Activated T-cell treated with anti-CD3 and anti-CD28 coated beads, Interleukin-2, amount 50 U/mL, for 48 hours (primary cell): ENCODE measurements at places on chromosomes 1 and 21.

GRCh38 chr1:208950206-208950605, 633.3 kb upstream of the CAMK1G start:
- DNase-seq = no peak

DNA sequence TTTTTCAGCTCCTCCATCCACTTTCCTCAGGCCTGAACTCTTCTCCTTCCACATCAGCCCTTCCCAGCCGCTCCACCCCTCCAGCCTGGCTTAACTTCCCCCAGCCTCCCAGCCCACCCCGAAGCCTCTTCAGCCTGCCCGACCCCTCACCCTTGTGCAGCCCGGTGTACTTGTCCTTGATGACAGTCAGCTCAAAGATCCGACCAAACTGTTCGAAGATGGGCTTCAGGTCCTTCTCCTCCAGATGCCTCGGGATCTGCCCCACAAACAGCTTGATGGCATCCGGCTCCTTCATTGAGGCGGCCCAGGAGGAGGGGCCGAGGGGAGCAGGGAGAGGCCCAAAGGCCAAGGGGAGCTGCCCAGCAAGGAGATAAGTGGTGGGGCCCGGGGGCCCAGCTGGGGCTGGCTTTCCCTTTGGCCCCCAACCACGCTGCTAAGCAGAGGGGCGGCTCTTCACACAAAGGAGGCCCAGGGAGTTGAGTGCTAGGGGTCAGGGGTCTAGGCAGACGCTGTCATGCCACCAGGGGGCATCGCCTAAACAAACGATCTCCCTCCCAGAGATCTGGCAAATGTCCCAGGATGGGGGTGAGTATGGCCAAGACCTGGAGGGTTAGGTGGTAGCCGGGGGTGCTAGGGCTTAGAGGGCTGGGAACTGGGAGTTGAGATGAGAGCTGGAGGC, 738 bp downstream of the CELF3 start:
- DNase-seq = no peak

DNA sequence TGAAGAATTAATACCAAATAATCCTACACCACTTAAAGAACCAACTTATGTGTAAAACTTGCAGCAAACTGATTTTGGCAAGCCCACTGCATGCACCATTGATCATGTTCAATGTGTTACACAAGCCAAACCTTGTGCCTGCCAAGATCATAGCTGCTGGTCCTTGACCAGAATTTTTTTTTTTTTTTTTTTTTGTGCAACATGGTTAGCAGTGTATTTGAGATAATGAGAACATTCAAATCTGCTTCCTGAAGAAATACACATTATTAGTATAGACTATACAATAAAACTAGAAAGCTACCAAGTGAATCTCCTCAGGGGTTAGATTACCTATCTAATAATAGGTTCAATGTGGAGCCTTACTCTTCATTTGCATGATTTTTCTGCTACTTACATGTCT, 421.0 kb downstream of the MRPL39 start:
- DNase-seq = no peak

DNA sequence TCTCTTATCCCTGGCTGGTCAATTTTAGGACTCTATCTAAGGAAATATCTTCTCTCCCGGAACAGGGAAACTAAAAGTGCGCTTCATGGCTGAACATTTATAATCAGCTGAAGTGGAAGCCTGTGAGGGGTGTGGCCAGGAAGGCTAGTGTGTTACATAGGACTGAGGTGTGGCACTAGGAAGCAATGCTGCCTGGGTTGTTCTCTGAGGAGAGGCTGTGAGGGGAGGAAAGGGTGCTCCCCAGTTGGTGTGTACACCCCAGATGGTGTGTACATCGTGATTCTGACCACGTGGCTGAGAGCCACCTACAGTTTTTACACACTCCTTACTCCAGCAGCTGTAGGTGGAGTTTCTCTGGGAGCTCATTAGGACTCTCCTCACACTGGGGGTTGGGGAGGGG, 16.3 kb downstream of the NTPCR start:
- DNase-seq = no peak

DNA sequence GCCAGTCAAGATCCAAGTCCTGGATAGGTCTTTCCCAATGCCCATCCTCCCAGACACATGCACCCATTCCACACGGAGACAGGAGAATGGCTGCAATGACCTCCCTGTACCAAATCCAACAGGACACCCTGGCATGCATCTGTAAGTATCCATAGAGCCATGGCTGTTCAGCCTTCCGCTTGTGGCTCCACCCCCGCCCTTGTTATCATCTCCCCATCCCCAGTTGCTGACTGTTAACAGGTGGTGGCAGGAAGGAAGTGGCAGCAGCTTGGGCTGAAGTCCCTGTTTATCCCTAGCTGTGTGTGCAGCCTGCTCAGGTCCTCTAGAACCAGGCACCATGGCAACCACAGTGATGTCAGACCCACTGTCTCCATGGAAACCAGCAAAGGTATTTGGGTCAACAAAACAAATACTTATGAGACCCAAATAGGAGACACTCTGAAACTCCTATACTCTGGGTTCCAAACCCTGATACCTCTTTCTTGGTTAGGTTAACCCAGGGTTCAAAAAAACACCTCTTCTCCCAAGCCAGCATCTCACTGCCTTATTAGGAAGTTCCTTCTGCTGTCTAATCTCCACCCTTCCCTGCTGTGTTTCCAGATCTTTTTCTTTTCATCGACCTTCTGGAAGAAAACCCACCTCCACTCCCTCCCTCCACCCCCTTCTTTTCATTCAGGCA, 721 bp downstream of the PBXIP1 start:
- DNase-seq = peak; percentile 78

DNA sequence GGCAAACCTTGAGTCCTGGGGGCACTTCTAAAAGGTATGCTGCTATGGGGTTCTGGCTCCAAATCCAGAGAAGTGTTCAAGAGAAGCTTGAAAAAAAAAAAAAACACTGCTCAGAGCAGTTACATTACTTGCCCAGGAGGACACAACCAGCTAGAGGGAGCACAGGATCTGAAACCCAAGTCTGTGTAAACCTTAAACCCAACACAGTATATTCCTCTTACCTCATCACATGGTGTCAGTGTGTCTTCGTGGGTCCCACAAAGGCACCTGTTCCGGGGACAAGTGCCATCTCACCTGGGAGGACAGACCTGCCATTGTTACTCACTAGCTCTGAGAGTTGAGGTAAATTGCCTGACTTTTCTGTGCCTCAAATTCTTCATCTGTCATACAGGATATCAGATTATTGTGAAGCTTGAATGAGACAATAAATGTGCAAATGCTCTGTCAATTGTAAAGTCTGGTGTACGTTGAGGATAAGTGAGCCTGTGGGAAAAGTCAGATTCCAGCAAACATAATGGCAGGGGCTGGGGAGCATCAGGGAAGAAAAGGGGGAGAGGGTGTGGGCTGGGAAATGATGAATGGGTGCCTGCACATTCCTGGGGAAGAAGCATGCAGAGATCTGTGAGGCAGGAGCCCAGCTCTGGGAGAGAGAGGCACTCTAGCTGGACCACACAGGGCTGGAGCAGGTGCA, 170.4 kb upstream of the ZC3H12A start:
- DNase-seq = no peak

DNA sequence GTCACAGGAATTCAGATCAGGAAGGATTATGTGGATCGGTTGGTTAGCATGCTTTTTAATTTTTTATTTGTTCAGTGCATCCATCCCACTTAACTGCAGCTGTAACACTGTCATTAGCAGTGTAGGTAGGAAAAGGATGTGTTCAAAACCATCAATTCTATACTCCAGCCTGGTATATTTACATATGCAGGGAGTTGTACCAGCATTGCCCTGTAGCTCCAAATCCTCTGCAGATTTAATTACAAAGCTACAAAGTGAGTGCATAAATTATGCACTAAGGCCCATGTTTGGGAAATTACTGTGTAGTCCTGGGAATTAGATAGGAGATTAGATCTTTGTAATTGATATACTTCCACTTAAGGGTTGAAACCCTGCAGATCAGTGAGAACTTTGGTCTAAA, 15.9 kb upstream of the OSBPL9 start:
- DNase-seq = no peak

- no peak for DNase-seq
Observed at GRCh38 chr1:3553166-3553939, 58.0 kb downstream of the MEGF6 start.

DNA sequence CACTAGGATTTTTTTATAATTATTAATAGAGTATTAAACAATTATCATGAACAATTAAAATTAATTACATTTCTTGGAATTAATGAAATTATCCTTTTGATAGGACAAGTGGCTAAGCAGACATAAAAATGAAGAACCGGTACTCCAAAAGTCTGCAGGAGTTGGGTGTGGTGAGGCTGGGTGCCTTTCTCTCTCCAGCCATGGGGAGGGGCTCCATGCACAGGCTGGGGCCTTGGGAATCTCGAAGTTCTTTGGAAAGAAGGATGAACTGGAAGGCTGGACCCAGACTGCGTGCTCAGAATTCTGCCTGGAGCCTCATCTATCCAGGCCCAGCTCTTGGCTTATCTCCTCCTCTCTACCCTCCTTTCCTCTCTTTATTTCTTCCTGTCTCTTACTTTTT, 94.1 kb downstream of the ACTL8 start:
- no peak for DNase-seq

GRCh38 chr1:119870917-119871596, 25.3 kb downstream of the ADAM30 start:
- peak; percentile 85 for DNase-seq

- no peak for DNase-seq
Observed at GRCh38 chr1:200901796-200902444, 7.2 kb downstream of the INAVA start.

- peak; percentile 38 for DNase-seq
Observed at GRCh38 chr1:54409156-54410142, 3.3 kb upstream of the SSBP3 start.

GRCh38 chr1:33256471-33257206, at the start of gene ZNF362:
Gene ZNF362, plus strand, starts transcription at chr1:33256492. Its CDS starts 14,083 bp downstream, at chr1:33270575.
- DNase-seq = peak; percentile 79

GRCh38 chr1:87355894-87356293, 27.2 kb downstream of the LMO4 start:
- no peak for DNase-seq

- no peak for DNase-seq
Observed at GRCh38 chr1:223109581-223110026, 33.4 kb downstream of the TLR5 start.
